T1000 (cell line): ENCODE measurements at places on chromosomes 5 and 9.

DNA sequence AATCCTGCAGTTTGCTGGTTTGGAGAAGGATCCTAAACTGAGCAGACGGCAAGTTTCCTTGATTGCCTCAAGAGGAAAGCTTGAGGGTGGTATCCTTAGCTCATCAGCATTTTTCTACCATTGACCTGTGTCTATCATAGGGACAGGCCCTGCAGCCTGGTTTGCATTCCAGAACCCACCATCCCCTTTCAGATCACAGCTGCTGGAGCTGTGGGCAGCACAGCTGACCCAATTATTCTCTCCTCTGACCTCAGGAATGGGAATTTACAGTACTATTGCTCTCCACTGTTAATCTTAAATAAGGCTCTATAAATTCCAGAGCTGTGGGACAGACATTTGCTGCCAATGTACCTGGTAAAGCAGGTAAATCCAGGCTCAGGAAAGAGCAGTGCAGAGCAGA, 163.0 kb downstream of the SPOCK1 start:
- no peak for DNase-seq

DNA sequence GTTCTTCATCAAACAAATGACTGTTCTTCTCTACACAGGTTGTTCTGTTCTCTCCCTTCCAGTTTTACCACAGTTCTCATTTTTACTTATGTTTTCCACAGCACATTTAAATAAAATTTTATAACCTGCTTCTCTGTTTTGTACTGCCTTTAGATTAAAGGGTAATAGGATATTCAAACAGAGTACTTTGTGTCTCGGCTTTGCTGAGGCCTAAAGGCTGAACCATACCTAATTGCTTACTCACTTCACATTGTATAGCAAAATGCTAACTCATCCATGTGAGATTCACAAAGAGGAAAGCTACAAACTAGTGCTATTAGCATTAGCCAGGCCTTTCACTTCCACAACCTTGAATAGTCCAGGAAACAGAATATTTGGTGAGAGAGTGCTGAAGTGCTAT, 200.3 kb downstream of the TRPM3 start:
- no peak for DNase-seq

- DNase-seq: no peak
Measured at GRCh38 chr9:37210737-37211523, 90.6 kb downstream of the ZCCHC7 start.

- no peak for DNase-seq
Measured at GRCh38 chr5:177490311-177490991, 7.0 kb downstream of the PDLIM7 start.

- DNase-seq: no peak
Measured at GRCh38 chr5:59037941-59038797, 455.3 kb downstream of the RAB3C start.

- no peak for DNase-seq
Measured at GRCh38 chr9:135037521-135038250, 49.8 kb upstream of the OLFM1 start.

DNA sequence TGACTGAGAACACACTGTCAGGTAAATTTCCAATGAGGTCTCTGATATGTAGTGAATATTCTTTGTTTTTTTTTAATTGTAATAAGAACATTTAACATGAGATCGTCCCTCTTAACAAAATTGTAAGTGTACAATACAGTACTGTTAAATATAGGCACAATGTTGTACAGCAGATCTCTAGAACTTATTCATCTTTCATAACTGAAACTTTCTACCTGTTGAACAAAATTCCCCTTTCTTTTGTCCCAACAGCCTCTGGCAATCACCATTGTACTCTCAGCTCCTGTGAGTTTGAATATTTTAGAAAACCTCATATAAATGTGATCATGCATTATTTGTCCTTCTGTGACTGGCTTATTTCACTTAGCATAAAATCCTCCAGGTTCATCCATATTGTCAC, 10.6 kb upstream of the PRLR start:
- DNase-seq: no peak

DNA sequence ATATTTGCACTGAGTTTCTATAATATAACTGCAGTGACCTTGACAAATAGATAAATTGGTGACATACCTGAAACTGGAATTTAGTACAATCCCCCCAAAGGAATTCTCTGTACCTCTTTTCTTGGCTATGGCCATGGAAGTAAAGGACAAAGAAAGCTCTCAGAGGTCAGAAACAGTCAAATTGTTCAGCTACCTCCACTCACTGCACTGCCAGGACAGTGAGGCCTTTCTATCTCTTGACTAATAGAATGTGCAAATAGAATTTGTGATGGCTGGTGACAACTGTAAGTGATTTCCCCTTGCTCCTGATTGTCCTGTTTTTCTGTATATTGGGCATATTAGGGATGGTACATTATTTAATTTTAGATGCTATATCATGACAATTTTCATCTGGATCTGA, 67.1 kb downstream of the CCDC192 start:
- DNase-seq: no peak

DNA sequence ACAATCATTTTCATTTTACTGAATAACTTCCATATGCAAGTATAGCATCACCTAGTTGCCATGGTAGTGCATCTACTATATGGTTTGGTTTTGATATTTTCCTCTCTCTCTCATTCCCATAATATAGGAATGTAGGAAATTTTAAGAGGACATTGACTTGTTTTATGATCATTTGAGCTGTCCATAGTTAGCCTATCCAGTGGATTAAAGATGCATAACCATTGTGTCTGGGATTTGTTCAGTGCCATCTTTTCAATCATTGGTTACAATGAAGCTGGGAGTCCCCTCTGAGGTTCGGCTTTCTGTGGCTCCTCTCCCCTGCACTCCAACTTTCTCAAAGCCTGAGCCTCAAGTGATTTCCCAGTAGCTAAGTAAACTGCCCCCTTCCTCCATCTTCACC, 458.5 kb downstream of the RAB3C start:
- DNase-seq: no peak

- no peak for DNase-seq
Measured at GRCh38 chr5:113296676-113297075, 138.1 kb downstream of the TSSK1B start.

DNA sequence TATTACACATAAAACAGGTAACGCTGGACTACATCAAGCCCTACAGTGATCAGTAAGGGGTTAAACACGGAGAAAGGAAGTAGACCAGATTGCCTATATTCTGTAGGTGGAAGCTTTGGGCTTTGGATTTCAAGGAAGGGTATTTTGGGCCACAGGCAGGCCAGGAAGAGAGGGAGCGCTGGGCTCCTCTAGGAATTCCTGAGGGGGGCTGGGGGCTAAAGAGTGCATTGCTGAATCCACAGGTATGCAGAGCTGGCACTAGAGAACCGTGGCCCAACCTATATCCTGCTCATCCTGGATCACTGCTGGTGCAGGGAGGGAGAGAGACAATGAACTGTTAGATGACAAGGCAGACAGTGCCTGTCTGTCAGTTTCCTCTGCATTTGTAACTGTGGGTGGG, 367.1 kb downstream of the CSNK1G3 start:
- no peak for DNase-seq

DNA sequence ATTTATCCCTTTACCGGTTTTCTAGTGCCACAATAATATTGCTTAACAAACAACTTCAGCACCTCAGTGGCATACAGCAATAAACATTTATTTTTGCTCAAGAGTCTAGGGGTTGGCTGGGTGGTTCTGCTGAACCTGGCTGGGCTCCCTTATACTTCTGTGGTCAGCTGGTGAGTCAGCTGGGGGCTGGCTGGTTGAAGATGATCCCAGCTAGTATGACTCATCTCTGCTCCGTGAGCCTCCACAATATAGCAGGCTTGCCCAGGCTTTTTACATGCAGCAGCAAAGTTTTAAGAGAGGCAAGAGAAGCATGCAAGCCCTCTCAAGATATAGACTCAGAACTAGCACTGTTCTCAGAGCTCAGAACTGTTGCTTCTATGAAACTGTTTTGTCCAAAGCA, 523.5 kb upstream of the CLINT1 start:
- DNase-seq: peak; percentile 75

DNA sequence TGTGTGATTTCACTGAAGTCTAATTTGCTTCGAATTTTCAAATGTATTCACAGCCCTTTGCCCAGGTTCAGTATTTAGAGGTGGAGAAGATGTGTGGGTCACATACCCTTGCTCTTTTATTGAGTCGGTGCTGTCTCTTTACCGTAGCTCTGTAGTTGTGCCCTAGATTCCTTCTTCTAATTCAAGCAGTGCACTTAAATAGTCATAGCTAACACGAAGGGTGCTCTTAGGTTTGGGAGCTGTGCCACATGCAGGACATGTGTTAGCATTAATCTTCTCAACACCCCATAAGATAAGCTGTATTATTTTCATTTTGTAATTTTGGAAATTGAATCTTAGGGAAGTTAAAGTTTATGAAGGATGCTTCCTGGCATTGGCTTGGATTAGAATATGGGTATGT, 293.3 kb downstream of the MAST4 start:
- no peak for DNase-seq

DNA sequence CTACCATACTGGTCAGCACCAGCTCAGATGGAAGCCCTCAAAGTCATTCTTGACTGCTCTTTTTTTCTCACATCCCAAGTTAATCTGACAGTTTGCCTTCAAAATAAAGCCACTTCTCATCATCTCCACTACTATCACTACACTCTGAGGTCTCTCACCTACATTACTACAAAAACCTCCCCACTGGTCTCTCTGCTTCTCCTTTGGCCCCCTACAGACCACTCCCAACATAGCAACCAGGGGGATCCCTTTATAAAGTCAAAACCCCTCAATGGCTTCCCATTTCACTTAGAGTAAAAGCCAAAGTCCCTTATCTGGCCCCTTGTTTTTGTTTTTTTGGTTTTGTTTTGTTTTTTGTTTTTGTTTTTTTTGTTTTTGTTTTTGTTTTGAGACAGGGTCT, 4.6 kb downstream of the ARAP3 start:
- no peak for DNase-seq

DNA sequence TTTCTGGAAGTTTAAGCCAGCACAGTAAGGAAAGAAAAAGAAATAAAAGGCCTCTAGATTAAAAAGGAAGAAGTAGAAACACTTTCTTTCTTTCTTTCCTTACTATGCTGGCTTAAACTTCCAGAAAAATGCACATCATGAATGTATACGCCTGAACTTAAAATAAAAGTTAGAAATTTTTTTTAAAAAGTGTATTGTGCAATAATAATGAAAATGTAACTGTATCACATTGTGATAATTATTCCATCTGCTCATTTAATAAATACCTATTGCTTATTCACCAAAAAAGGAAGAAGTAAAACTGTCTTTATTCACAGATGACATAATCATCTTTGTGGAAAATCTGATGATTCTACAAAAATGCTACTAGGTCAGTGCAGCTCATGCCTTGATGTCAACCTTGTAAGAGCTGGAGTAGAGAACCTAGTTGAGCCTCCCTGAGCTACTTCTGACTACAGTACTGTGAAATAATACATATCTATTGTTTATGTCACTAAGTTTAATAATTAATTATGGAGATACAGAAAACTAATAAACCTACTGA, 49.4 kb downstream of the MCTP1 start:
- no peak for DNase-seq

DNA sequence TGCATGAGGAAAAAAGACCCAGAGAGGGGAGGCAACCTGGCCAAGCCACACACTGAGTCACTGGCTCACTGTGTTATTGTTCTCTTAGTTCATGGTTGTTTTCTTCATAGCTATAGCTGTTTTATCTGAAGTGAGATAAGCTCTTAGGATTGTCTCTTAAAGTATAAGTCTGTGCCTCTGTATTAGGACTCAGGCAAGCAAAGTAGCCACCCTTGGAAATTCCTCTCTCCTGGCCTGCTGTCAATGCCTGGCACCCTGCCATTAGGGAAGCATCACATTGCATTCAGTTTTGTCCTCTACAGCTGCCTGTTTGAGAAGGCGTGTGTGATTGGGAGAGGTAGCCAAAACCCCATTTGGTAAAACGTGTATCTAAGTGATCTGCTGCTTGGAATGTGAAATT, 147.4 kb upstream of the GLRA1 start:
- DNase-seq: no peak

- DNase-seq: no peak
Measured at GRCh38 chr5:39783756-39784421, 359.1 kb upstream of the DAB2 start.

GRCh38 chr5:107373549-107374263, 297.0 kb downstream of the EFNA5 start:
- DNase-seq: no peak

GRCh38 chr9:72355153-72355552, 9.9 kb downstream of the ZFAND5 start:
- DNase-seq: no peak

DNA sequence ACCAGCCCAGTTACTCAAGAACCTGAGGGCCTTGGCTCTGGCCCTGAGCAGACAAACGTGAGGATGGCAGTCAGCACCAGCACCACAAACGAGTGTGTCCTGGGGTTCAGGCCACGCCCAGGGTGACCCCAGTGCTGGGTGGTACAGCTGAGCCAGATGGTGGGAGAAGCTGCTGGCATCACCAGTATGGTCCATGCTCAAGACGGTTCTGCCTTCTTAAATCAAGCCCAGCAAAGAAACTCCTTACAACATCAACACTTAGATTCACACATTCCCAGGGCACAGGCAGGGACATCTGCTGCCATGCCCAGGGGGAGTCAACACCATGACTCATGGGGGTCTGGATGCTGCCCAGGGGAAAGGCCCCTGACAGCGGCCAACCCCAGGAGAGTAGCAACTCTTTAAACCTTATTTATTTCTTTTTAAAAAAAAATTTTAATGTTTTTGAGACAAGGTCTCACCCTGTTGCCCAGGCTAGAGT, 31.3 kb downstream of the IPPK start:
- no peak for DNase-seq

GRCh38 chr5:111735583-111736270, 21.3 kb downstream of the NREP start:
- peak; percentile 30 for DNase-seq

GRCh38 chr5:77353251-77353650, 138.9 kb downstream of the WDR41 start:
- DNase-seq: no peak

- no peak for DNase-seq
Measured at GRCh38 chr5:141516672-141517025, 27.8 kb downstream of the PCDHGC5 start.

DNA sequence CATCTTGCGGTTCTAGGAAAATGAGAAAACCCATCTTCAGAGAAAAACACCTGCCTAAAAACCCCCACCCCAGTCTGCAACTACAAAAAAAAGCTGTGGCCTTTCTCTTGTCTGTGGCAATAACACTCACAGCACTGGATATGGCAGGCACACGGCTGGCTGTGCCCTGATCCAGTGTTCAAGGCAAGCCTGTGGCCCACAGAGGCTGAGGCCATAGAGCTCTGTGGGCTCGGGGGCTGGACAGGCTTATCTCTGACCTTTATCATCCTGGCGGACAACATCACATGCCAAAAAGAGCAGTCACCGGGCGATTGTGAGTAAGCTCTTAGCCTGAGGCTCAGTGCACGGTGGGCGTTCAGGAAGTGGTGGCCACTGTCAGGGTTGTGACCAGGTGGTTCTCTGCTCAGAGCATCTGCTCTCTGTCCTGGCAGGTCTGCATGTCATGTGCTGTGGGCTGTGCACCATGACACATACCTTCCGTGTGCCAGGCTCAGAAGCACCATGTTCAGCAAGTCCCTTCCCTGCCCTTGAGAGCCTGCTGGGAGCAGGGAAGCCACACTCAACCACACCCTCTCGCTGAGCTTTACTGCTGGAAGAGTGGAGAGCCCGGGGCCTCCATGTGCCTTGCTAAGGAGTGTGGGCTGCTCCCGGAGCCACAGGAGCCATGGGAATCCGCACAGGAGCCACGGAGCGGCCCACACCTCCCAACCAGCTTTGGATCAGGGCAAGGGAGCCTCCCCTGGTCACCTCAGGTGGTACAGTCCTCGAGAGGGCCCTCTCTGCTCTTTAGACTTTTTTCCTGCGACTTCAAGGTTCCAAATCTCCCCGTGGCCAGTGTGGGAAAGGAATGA, 34.6 kb upstream of the WDR38 start:
- peak; percentile 36 for DNase-seq

GRCh38 chr5:171428168-171428696, 8.8 kb downstream of the FGF18 start:
- no peak for DNase-seq
